Activated CD8-positive, alpha-beta memory T cell treated with anti-CD3 and anti-CD28 coated beads, Interleukin-2, amount 10 ng/mL, durations not matched to agents 7 days and 5 days (primary cell): ENCODE measurements at places on chromosomes 5 and 9. TPM values are rescaled to one million over a fixed set of nuclear protein-coding genes. Genes with fewer than 3 reads are reported as not detected.

GRCh38 chr5:176904276-176904675 lies 5.1 kb upstream of the HK3 start:
- DNase-seq = no peak
- H3K4me1 ChIP-seq = peaks cover 19% of the 10 kb centered on the region
- no peak overlapping the region for H3K27ac ChIP-seq
- H3K27me3 ChIP-seq = no peaks in the 10 kb centered on the region
- H3K4me3 ChIP-seq = no peak overlapping the region
- H3K36me3 ChIP-seq = peaks cover 40% of the 10 kb centered on the region

GRCh38 chr5:148913493-148913892 lies 87.1 kb downstream of the ADRB2 start:
- H3K27ac ChIP-seq = no peak overlapping the region
- H3K36me3 ChIP-seq = no peaks in the 10 kb centered on the region
- peaks cover 2% of the 10 kb centered on the region for H3K27me3 ChIP-seq
- no peak for DNase-seq

DNA sequence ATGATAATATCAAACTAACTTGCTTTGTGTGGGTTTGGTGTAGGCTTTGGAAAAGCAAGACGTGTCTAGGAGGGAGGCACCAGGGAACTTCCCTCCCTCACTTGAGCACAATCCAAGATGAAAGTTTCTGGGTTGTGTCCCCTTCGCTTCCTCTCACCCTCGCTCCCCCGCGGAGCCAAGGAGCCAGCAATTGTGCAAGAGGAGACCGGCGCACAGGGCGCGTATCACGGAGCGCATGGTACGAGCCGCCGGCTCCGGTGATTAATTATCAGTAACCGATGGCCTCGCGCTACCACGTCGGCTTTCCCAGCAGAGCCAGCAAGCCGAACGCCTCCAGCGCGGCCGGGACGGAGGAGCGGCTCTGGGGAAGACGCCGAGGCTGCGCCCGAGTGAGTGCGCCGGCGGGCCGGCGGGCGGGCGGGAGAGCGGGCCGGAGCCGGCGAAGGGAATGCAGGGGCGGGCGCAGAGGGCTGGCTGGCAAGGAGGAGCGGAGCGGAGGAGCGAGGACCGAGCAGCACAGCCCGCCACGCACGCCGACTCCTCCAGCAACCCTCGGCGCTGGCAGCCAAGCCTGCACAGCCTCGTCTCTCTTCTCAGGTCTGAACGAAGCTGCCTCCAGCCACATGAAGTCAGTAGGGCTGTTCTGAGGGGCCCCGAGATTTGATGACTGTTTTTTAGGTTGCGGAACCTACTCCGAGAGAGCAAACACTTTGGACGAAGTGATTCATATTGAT lies 143.6 kb downstream of the BNC2 start:
- no peak overlapping the region for H3K27ac ChIP-seq
- no peaks in the 10 kb centered on the region for H3K36me3 ChIP-seq
- DNase-seq = no peak
- H3K4me3 ChIP-seq = no peak overlapping the region
- no peaks in the 10 kb centered on the region for H3K4me1 ChIP-seq

DNA sequence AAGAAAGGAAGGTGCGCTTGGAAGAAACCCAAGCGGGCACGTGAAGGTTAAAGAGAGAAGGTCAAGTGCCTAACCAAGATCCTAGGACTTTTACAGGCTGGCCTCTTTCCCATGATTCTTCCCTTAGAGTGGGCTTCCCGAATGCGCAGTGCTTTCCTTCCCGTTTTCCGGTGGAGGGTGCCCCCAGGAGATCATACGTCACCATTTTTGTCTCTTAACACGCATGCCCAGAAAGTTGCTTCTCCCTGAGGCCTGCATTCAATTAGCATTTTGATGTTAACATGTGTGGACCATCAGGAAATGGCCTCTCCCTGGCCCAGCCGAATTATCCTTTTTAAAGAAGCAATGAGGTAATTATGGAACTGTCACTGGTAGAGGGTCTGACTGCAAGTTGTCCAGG lies 1.9 kb upstream of the RUSC2 start:
- no peak overlapping the region for H3K4me3 ChIP-seq
- H3K4me1 ChIP-seq = peaks cover 18% of the 10 kb centered on the region
- peaks cover 39% of the 10 kb centered on the region for H3K27me3 ChIP-seq

DNA sequence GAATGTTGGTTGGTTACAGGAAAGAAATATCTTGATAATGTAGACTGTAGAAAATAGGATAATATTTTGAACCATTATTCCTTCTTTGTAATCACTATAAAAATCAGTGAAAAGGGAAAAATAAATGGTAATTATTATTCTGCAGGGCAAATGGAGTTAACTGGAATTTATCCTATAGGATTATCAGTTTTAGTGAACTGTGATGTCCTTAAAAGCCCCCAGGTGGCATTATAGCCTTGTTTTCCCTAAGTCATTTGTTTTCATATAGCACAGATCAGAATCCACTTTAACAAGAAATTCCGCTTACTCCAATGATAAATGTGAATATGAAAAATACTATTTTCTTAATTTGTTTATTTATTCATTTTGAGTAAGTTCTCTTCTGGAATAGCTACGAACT lies 26.2 kb upstream of the WDR41 start:
- no peaks in the 10 kb centered on the region for H3K4me1 ChIP-seq
- H3K27ac ChIP-seq = no peak overlapping the region
- H3K36me3 ChIP-seq = no peaks in the 10 kb centered on the region
- H3K4me3 ChIP-seq = no peak overlapping the region
- no peak for DNase-seq

NR5A1 gene
- not detected for total RNA-seq

CBY3 gene
- not detected for total RNA-seq
